ENCODE measurements at places on chromosomes 6 and 20.

DNA sequence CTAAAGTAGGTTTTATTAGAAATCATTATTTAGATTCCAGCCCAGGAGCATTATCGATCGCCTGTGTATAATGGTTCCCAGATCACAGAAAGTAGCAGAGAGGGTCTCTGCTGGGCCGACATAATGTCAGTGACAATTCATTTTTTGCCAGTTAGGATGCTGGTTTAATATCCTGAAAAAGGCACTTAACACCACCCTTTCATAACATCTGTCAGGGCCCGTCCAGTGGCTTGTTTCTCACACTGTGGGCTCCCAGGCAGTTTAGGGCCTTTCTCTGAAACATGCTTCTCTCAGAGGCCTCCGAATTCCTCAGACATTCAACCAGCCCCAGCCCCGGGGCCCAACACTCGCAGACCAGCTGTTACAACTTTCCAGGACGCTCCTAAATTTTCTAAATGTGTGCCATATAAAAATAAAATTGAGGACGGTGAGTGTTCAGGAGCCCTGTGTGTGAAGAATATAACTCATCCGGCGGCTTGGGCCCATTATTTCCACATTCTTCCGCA is 108.6 kb upstream of the EYA4 start:
- DNase-seq, result no peak

DNA sequence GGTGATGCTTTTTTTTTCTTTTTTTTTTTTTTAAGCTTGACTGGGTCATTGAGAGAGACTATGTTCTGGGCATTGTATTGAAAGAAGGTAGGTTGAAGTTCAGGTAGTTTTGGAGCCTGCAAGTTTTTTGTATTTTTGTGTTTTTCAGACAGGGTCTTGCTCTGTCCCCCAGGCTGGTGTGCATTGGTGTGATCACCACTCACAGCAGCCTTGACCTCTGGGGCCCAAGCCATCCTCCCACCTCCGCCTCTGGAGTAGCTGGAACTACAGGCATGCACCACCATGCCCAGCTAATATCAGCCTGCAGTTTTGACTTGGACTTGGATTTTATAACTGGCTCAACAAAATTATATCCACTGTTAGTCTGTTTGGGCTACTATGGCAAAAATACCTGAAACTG is 31.7 kb upstream of the TFAP2A start:
- no peak for DNase-seq

DNA sequence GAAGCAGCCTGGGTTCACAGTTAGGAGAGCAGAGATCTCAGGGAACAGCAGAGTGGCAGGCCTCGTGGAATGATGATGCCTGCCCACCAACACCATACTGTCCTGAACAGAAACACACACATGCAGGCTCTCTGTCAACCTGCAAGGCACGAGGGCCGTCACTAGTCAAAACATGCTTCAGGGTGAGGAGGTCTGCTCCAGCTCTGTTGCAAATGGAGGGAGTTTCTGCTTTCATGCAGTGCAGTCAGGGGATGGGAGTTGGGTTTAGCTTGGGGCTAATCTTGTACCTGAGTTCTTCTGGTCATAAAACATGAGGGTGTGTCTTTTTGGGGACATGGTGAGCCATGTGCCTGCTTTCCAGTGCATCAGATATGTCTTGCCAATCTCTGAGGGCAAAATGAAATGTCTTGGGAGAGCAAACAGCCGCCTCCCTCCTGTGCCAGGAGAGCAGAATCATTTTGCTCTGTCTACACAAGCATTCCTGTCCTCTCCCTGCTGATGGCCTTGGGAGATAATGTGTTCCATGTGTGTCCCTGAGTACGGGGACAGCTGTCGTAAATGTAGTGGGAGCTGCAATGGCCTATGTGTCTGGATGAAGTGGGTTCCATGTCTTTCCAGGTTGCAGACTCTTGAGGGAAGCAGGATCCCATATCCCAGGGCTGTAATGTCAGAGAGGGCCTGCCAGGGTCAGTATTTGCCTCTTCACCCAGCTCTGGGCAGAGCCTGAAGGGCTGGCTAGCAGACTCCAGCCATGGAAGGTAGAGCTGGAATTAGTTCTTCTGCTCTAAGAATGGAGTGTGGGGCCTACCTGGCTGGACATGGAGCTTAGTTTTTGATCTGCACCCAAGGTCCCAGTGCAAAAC is 40.6 kb downstream of the MAFB start:
- no peak for DNase-seq

DNA sequence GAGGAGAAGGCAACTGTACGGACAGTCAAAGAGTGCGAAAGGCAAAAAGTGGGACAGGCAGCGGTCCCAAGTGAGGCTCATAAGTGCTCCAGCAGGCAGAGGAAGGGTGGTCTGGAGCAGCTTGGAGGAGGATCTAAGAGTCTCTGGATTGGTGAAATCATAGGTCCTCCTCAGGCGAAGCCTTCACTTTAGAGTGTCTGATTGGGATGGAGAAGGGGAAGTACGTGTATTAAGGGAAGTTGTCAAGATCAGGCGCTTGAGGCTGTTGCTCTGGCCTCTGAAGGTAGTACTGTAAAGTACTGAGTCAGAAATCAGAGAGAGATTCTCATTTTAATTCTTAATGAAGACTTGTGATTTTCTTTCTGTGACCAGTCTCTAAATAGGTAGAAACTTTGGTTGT is 185.6 kb downstream of the KIF16B start:
- no peak for DNase-seq

GRCh38 chr20:6075428-6076219 is 21.8 kb upstream of the LRRN4 start:
- DNase-seq, result no peak

DNA sequence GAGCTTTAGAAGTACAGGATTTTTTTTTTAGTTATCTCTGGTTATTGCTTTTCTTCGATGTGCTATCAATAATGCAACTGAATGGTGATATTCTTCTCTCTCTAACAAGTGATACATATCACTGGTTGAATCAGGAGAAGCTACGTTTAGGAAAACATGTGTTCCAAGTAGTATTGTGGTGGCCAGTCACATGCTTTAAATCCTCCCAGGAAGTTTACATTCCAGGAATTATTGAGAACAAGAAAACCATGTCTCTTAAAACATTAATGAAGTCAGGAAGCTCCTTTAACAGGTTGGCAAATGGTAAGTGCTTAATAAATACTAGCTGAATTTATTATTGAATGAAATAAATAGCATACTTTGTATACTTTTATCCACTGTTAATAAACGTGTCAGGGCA is 371.1 kb downstream of the BCKDHB start:
- DNase-seq, result no peak

DNA sequence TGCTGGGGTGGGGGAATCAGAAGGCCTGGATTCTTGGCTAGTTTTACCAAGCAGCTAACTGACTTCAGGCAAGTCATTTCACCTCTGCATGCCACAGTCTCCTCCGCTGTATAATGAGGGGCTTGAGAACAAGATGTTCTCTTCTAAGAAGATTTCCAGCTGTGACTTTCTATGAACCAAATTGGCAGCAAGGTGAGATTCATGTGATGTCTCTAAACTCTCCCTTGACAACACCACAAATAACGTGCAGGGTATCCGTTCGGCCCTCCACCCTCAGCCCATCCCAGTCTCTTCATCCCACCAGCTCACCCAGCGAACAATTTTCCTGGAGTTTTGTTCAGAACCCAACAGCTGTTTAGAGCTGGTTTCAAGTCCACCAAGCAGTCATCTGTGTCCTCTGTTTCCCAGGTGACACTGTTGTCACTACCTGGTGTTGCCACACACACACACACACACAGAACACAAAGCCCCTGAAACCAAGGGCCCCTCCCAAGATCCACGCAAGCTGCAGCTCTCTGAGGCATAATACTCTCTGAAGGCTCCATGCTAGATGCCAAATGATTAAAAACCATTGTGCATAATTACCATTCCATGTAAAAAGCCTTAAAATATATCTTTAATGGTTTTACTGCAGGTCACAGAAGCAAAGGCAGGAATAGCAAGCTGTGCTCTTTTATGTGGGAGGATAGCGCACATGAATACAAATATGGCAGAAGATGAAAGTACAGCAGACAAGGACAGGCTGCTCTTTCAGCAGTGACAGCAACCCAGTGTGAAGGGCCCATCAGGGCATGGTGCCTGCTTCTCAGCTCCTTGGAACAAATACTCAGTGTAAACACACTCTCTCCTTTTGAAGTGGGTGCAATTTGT is 48.2 kb downstream of the ARHGAP18 start:
- no peak for DNase-seq

DNA sequence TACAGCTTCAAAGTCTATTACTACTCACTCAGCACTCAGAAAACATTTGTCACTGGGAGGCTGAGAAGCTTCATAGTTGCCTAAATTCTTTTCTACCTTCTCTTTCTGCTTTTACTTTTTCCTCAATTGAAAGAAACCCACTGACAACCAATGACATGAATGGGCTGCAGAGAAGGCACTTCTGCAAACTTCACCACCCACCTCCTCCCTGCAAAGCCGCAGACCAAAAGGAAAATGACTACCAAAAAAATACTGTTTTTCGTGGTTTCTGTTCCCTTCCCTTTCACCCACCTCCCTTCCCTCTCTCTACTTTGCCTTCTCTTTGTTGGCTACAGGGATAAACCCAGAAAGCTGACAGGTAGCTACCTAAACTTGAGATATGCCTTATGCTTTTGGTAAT is 3.2 kb downstream of the GNAS-AS1 start:
- DNase-seq, result no peak
